ENCODE measurements at places on chromosomes 7 and 10.

- DNase-seq, result no peak
Observed at GRCh38 chr10:4250587-4250887, 465.5 kb upstream of the KLF6 start.

DNA sequence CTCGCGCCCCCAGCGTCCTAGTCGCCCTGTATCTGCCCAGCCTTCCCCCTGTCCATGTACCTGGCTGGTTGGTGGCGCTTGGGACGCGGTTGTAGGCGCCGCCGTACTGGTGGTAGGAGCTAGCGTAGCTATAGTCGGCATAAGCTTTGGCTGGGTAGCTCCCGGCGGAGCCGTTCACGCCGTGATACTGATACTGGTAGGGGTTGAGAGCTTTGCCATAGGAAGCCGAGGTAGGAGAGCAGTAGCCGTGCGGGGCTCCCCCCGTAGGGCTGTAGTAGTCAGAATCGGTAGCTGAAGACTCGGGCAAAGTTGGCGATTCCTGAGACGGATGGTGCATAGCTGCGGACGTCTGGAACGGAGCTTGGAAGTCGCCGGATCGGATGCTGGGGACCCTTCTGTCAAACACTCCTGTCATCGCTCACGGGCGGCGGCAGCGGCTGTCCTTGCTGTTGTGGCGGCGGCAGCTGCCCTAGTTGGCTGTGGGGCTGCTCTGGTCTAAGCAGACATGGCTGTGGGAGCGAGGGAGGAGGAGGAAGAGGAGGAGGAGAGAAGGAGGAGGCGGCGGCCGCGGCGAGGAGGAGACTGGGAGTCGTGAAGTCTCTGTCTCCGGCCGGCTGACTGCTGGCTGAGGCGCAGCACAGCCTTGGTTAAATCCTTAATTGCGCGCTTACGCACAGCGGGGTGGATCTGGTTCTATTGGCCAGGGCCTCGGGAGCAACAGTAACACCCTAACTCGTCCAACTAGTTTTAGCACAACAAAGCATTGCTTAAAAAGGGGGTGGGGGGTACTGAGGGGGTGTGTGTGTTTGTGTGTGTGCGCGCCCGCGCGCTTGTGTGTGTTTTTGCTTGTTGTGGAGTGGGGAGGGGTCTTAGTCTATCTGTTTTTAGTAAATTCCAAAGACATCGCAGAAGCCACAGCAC, at the start of gene DLX5:
Gene DLX5 (minus strand): TSS at position 623 of the 921 bp plus-strand sequence. CDS start 208 bp downstream, at position 415.
- DNase-seq, result no peak

DNA sequence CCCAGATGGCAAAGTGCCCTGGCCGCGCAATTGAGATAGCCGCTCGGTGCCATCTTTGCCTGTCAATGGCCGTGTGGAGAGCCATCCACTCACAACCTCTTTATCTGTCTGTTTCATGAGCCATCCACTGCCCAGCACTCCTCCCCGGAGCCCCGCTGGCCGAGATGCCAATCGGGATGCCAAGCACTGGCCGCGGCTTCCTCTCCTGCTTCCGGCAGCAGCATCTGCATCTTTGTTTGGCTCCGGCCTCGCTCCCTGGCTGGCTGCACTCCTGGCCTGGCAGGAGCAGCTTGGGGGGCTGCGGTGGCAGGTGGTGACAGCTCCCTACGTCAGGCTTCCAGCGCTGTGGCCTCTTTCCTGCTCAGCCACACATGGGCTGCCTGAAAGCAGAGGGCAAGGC, 231.7 kb downstream of the USP6NL start:
- peak; percentile 35 for DNase-seq

DNA sequence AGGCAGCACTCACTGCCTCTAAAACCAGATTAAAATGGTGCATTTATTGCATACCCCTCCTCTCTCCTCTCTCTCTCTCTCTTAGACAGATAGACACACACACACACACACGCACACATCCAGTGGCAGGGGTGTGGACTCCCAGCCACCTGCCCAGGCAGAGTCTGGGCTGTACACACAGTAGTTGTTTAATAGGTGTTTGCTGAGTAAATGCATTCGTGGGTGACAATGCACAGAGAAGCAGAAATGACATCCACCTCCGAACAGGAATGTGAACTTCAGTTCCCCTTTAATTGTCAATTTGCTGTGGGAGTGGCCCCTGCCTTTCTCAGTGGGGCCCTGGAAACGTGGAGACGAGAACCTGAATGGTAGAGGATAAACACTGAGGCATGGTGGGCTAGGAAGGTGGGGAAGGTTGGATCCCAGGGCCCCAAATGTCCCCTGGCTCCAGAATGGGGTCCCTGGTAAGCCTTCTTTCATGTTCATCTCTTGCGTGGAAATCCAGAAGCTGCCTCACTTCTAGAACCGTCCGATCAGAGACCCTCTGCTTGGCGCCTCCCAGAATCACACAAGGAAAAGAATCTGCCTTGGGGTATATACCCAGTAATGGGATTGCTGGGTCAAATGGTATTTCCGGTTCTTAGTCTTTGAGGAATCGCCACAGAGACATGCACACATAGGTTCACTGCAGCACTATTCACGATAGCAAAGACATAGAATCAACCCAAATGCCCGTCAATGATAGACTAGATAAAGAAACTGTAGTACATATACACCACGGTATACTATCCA, 58.5 kb upstream of the ECHDC3 start:
- DNase-seq, result no peak

DNA sequence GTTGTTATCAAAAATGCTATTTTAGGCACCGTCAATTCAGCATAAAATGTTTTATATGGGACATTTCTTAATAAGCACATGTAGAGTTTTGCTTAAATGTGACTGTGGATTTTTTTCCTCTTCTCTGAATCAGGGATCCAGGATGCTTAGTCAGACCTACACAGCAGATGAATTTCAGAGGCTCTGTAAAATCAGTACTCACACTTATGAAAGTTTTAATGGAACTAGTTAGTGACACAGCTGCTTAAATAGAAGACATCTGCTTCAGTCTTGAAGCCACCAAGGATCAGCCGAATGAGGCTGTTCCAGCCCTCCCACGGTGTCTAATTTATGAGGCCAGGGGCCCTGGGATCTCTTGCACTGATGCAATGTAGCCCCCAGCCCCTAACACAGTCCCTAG, 136.0 kb downstream of the MYOF start:
- DNase-seq, result no peak

- no peak for DNase-seq
Observed at GRCh38 chr7:40348126-40348728, 213.4 kb downstream of the SUGCT start.

- DNase-seq, result no peak
Observed at GRCh38 chr10:8059191-8059936, 4.9 kb downstream of the GATA3 start.

DNA sequence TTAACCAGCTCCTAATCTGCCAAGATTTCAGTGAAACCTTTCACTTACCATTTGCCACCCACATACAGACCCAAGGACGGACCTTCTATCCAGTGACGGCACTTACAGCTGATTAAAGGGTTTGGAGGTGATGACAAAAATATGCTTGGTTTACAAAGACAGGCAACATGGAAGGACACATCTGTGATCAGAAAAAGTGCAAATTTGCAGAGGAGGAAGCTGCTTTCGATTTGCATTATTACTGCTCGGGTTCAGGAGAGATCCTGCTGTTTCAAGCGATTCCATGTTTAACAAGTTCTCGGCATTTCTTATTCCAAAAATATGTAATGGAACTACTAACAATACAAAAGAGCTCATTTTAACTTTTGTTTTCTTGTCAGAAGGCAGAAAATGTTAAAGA, 109.0 kb downstream of the JAZF1 start:
- DNase-seq, result no peak

- no peak for DNase-seq
Observed at GRCh38 chr10:77716458-77717317, 79.1 kb upstream of the KCNMA1 start.

DNA sequence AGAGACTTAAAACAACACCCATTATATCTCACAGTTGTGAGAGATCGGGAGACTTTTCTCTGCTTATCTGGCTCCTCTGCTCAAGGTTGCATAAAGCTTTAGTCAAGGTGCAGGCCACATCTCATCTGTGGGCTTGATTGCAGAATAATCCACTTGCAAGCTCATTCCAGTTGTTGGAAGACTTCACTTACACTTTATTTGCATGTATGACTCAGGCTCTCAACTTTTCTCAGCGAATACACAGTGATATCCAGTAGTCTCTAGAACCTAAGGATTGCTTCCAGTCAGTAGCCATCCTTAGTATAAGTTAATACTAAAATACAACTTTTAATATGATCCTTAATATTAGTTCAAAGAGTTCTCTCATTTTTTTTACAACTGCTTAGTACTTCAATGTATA, 435.5 kb upstream of the NRG3 start:
- DNase-seq, result no peak

DNA sequence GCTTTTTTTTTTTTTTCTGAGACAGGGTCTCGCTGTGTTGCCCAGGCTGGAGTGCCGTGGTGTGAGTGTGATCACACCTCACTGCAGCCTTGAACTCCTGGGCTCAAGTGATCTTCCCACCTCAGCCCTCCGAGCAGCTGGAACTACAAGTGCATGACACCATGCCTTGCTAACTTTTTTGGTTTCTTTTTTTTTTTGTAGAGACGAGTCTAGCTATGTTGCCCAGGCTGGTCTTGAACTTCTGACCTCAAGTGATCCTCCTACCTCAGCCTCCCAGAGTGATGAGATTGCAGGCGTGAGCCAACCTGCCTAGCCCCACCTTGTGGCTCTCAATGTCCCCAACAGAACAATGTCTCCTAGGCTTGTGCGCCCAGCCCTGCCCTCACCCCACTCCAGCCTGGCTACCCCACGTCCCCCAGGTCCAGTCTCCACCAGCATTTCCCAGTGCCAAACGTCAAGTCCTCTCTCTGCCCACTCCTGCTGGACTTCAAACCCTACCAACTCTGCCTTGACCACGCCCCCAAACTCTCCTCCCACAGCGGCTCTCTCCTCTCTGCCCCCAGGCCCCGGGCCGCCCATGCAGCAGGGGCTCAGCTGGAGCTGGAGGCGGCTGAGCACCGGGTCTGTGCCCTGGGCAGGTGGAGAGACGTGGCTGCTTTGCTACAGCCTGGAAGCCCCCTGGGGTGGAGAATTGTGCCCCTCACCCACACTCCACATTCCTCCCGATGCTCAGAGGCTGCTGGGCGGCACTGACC, 18.9 kb downstream of the BHLHA15 start:
- DNase-seq, result no peak

- no peak for DNase-seq
Observed at GRCh38 chr7:55427800-55428199, 62.7 kb downstream of the LANCL2 start.

- no peak for DNase-seq
Observed at GRCh38 chr7:24059775-24060174, 224.2 kb upstream of the NPY start.

GRCh38 chr7:4809091-4809591, 33.7 kb downstream of the AP5Z1 start:
- DNase-seq, result peak; percentile 37

DNA sequence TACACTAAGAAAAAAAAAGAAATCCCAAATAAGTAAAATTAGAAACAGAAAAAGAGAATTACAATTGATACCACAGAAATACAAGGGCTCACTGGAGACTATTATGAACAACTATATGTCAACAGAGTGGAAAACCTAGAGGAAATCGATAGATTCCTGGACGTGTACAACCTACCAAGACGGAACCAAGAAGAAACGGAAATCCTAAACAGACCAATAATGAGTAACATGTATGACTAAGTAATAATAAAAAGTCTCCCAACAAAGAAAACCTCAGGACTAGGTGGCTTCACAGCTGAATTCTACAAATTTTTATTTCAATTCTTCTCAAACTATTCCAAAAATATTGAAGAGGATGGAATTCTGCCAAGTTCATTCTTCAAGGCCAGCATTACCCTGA, 13.9 kb downstream of the DIP2C start:
- DNase-seq, result no peak

DNA sequence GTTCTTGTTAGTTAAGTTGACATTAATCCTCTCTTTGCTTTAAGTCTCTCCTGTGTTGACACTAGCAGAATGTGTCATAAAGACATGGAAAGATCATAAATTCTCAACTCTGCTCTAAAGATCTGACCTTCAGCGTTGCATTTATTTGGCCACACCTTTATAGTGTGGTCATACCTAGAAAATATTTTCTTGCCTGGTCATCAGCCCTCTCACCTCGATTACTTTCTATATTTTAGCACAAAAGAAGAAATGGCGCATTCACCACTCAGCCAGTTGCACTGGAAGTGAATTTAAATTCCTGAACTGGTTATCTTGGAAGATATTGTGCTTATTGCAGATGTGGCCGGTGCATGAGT, 96.7 kb upstream of the PDCD4 start:
- DNase-seq, result no peak

DNA sequence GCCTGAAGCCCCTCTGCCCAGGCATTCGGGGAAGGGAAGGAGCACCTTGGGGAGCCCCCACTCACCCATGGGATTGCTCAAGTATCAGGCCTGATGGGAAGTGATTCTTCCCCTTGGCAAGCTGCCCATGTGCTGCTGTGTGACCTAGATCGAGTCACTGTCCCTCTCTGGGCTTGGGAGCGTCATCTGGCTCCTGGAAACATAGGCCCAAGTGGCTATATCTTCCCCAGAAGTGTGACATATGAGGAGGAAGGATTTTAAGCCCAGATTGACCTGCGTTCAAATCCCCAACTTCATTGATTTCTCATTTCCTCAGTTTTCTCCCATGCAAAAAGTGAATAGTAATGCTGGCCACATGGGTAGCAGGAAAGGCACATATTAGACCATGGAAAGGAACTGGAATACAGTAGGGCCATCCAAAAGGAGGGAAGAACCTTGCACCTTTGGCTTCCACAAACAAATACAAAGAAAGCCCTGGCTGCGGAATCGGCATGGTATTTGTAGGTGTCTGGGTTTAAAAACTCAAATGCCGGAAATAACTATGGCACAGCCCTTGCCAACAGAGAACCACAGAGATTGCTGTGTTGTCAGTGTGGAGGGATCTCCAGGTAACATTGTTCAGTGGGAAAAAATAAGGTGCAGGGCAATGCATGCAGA, 169.5 kb upstream of the ZMIZ1 start:
- no peak for DNase-seq

- no peak for DNase-seq
Observed at GRCh38 chr10:36526033-36526432, 599.4 kb upstream of the ANKRD30A start.

- DNase-seq, result peak; percentile 66
Observed at GRCh38 chr7:130994378-130995115, 260.5 kb upstream of the KLF14 start.

- no peak for DNase-seq
Observed at GRCh38 chr7:22660293-22660692, 66.7 kb upstream of the IL6 start.

- peak; percentile 71 for DNase-seq
Observed at GRCh38 chr7:78768859-78769258, 684.6 kb downstream of the MAGI2 start.

DNA sequence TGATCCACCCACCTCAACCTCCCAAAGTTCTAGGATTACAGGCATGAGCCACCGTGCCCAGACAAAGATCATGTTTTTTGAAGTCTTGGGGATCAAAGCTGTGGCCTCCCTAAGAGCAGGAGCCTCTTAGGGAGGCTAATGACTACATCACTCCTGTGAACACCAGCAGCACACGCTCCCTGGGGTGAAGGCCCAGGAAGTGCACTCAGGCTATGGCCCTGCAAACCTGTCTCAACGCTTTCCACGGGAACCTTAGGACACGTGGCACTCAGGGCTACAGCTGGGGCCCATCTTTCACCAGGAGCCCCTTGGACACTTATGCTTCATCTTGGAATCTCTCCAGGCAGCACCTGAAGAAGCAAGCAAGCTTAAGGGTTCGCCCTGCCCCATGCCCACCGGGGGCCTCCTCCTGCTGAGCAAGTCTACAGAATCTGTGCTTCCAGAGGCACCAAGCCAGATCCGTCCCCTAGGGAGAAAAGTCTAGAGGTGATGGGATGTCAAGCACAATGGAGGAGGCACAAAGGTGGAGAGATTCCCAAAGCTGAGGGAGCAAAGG, 18.4 kb downstream of the VSTM4 start:
- no peak for DNase-seq
